Stimulated activated CD4-positive, alpha-beta T cell treated with anti-CD3 and anti-CD28 coated beads, TNF-alpha, amount 100 ng/mL, for 4 hours (primary cell): ENCODE measurements at places on chromosomes 7 and 10.

DNA sequence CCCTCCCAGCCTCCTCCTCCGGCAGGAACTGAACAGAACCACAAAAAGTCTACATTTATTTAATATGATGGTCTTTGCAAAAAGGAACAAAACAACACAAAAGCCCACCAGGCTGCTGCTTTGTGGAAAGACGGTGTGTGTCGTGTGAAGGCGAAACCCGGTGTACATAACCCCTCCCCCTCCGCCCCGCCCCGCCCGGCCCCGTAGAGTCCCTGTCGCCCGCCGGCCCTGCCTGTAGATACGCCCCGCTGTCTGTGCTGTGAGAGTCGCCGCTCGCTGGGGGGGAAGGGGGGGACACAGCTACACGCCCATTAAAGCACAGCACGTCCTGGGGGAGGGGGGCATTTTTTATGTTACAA is 83.3 kb downstream of the PAX2 start:
- no peak for DNase-seq

- peak; percentile 53 for DNase-seq
Observed at GRCh38 chr10:62804356-62805230, at the start of gene ADO. ADO (plus strand) TSS chr10:62804720; CDS start chr10:62805060, 340 bp downstream.

- peak; percentile 31 for DNase-seq
Observed at GRCh38 chr10:30701451-30702173, 72.1 kb upstream of the LYZL2 start.

GRCh38 chr7:82122275-82122674 is 321.3 kb downstream of the CACNA2D1 start:
- DNase-seq, result no peak

GRCh38 chr7:71424166-71425035 is 292.5 kb downstream of the GALNT17 start:
- no peak for DNase-seq

DNA sequence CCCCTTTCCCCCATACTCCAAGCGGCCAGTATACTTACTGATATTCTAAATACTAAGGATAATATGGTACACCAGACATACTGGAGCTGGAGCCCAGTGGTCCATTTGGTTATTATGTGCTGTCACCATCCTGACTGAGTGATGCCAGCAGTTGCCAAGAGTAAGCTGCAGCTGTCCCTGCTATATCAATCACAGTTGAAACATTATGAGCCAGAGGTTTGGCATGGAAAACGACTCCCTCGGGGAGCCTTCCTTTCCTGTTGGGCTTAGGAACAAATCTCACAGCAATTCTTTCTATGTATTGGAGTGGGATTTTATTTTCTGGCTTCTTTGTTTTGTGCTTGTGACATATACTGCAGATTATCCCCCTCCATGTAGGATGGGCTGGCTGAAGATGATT is 32.6 kb downstream of the STRIP2 start:
- DNase-seq, result no peak

GRCh38 chr7:82404652-82405051 is 38.9 kb downstream of the CACNA2D1 start:
- no peak for DNase-seq

DNA sequence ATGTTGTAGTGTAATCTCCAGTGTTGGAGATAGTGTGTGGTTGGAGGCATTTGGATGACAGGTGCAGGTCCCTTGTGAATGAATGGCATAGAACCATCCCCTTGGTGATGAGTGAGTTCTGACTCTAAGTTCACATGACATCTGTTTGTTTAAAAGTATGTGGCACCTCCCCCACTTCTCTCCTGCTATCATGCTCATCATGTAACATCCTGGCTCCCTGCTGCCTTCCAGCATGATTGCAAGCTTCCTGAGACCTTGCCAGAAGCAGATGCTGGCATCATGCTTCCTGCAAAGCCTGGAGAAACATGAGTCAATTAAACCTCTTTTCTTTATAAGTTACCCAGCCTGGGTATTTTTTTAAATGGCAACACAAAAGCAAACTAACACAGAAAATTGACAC is 499.0 kb upstream of the SEMA3D start:
- no peak for DNase-seq

DNA sequence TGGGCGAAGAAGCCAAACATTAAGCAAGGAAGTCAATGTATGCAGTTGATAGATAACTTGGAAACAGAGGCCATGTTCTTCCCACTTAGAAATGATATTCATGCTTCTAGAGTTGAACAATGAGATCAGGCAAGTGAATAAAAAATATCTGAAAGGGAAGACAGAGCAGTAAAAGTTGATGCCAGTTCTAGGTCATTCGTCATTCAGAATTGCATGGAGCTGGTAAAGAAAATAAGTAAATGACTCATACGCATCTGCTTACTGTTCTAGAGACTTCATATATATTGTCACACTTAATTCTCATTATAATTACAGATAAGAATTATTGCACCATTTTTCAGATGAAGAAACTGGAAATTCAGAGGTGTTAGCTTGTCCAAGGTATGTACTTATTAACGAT is 158.9 kb upstream of the FERD3L start:
- DNase-seq, result no peak

DNA sequence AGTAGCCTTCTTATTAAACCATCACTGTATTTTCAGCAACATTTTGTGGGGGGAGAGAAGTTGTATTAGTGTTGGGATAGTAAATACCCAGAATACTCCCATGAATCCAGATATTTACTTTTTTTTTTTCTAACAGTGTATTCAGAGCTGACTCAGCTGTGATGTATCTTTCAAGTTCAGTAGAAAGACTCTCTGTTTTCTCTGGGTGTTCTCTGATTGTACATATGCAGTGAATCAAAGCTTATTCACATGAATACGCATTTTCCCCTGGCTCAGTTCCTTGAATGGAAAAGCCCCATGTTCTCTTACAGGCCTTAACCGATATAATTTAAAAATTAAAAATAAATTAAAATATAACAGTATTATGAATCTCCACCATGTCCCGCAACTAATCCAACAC is 1.3 kb downstream of the TFPI2 start:
- DNase-seq, result no peak

GRCh38 chr10:122280156-122280555 is 9.1 kb downstream of the BTBD16 start:
- DNase-seq, result no peak

- peak; percentile 96 for DNase-seq
Observed at GRCh38 chr10:71773221-71773971, at the start of gene VSIR. VSIR (minus strand) TSS chr10:71773520; CDS start chr10:71773439, 81 bp downstream.

DNA sequence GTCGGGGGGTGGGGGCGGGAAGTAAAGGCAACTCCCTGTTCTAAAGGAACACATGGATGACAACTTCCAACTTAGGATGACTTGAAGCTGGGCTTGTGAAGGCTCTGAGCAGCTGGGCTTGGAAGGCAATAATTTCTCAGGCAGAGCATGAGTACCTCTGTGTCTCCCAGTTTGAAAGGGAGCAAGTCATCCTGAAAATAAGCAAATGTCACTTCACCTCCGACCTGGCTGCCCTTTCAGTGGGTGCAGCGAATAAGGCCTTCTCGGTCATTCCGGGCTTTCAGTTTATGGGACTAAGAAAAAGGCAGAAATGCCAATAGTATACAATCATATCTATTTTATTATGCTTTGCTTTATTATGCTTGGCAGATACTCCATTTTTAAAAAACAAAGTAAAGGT is 15.3 kb upstream of the ADAMTS14 start:
- DNase-seq, result no peak
